ENCODE measurements at places on chromosomes 11 and 22. TPM values are rescaled to one million over a fixed set of nuclear protein-coding genes. Genes with fewer than 3 reads are reported as not detected.

Gene TMPRSS5
- total RNA-seq = under 0.01 TPM

Gene TPBGL
- not detected for total RNA-seq

Gene KCNE3
- 5.2 TPM for total RNA-seq

Gene MCAM
- total RNA-seq = 20.5 TPM

Gene BAIAP2L2
- 7.2 TPM for total RNA-seq

Gene TRIM51
- total RNA-seq = not detected

Gene MUC15
- not detected for total RNA-seq

Gene TOM1
- 43.2 TPM for total RNA-seq

Gene LAYN
- total RNA-seq = 34.1 TPM

Gene EIF3F
- total RNA-seq = 147 TPM

Gene TUG1
- 36.1 TPM for total RNA-seq

Gene TMA7B
- not detected for total RNA-seq

Data from uterine smooth muscle cell (primary cell).